ENCODE measurements at places on chromosomes 4 and X. TPM values are rescaled to one million over a fixed set of nuclear protein-coding genes. Genes with fewer than 3 reads are reported as not detected.

GRCh38 chrX:96433409-96434077 is 251.1 kb upstream of the DIAPH2 start:
- no peak for DNase-seq

- DNase-seq, result no peak
Measured at GRCh38 chrX:38375891-38376290, 23.5 kb downstream of the OTC start.

Gene CTSO
- total RNA-seq, result 18.3 TPM

DNA sequence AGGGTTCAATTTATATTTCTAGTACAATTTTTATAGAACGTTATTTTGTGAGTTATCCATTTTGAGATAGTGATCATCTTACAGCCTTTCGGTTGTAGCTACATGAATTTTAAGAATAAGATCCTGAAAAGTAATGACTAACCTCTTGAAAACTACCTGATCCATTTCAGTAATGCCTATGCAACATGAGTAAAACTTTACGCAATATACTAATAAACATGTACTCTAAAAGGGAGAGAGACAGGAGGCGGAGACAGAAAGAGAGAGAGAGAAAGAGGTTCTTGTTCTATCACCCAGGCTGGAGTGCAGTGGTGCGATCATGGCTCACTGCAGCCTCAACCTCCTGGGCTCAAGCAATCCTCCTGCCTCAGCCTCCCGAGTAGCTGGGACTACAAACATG is 816.1 kb downstream of the CCSER1 start:
- no peak for DNase-seq

GRCh38 chrX:153874085-153874365 is 11.9 kb downstream of the L1CAM start:
- no peak for DNase-seq

Gene NR3C2
- total RNA-seq, result 5.2 TPM

DNA sequence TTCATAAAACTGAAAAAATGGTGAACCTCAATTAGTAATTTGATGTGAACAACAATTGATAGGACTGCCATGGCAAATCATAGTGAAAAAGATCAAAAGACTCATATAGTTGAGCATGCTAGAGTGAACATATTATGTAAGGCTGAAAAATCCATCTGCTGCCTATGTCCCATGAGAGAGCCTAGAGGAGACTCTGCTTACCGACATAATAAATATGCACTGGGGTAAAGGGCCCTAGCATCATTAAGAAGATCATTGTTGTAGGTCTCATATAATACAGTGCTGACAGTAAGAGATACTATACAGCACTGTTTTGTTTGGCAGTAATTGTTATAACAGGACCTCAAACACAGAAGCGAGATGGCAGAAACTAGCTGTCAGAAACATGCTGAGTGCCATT is 229.0 kb downstream of the PABPC4L start:
- no peak for DNase-seq

- DNase-seq, result no peak
Measured at GRCh38 chr4:105002278-105002677, 144.4 kb upstream of the TET2 start.

- DNase-seq, result no peak
Measured at GRCh38 chr4:1380368-1381151, 25.7 kb downstream of the NKX1-1 start.

Gene SHROOM2
- total RNA-seq, result 41.9 TPM

Gene NAP1L3
- total RNA-seq, result 0.82 TPM

- DNase-seq, result no peak
Measured at GRCh38 chrX:119760026-119760877, 1.9 kb downstream of the SOWAHD start.

Gene SAGE1
- not detected for total RNA-seq

GRCh38 chr4:96407738-96408463 is 568.0 kb downstream of the PDHA2 start:
- DNase-seq, result no peak

GRCh38 chr4:132998585-132999230 is 150.4 kb upstream of the PCDH10 start:
- no peak for DNase-seq

DNA sequence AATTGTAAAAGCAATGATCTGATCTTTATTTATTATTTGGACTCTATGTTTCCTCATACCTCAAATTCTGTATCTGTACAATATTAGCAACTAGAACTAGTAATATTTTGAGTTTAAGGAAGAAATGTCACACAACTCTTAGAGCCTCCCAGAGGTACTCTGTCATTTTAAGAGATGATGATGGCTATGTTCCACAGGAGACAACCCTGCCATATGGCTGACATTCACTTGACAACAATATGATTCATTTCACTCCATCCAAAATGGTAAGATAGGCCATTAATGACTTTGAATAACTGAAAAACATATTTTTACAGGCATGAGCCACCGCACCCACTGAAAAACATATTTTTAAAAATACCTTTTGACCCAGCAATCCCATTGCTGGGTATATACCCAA is 190.3 kb downstream of the MAML3 start:
- no peak for DNase-seq

DNA sequence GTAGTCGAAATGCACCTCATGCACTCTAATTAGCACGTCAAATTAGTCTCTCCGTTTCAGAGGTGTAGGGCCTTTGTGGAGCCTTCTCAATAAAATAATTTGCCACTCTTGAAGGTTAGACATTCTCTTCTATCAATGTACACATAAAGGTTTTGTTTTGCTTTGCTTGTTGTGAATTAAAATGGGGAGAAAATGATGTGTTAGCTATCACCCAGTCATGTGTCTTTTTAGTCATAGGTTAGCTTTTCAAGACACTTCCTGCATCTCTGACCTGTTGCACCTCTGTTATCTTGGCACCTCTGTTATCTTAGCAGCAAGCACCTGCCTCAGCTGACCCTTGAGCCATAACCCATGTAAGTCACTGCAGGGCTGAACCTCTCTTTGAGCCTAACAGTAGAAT is 936 bp downstream of the TMEM144 start:
- no peak for DNase-seq

Gene AMBN
- total RNA-seq, result not detected

Gene SOWAHB
- not detected for total RNA-seq

DNA sequence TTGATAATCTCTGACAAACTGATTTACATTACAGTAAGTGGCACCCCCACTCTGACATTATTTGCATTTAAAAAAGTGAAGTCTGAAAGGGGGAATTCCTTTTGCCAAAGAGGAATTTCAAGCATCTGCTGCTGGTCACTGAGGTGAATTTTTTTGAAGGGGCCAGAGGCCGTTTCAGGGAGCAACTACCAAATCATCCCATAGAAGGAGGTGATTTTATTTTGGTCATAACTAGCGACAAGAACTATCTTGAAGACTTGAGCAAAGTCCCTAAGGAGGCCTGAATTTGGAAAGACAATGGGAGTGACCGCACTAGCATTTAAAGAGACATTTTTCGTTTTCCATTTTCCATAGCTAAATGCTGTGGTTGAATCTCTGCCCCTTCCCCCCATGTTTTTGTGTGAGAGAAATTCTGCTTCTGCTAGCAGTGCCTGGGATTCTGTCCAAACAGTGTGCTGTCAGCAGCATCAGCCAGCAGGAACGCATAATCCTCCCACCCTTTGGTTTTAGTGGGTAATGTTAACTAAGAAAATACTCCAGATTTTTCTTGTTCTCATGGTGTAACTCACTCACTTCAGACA is 110.1 kb upstream of the MED14 start:
- DNase-seq, result no peak

Gene GPRASP3
- 3.6 TPM for total RNA-seq
